ENCODE measurements at places on chromosomes 5 and 9. TPM values are rescaled to one million over a fixed set of nuclear protein-coding genes. Genes with fewer than 3 reads are reported as not detected.

Gene CBY3
- total RNA-seq: 0.47 TPM

- no peaks in the 10 kb centered on the region for H3K36me3 ChIP-seq
- no peaks in the 10 kb centered on the region for H3K27me3 ChIP-seq
- no peak overlapping the region for H3K27ac ChIP-seq
These were observed 191.5 kb upstream of the GNA14 start for GRCh38 chr9:77839459-77840140.

Gene SKP2
- total RNA-seq: 60.2 TPM

Gene CCDC152
- total RNA-seq: 10.8 TPM

DNA sequence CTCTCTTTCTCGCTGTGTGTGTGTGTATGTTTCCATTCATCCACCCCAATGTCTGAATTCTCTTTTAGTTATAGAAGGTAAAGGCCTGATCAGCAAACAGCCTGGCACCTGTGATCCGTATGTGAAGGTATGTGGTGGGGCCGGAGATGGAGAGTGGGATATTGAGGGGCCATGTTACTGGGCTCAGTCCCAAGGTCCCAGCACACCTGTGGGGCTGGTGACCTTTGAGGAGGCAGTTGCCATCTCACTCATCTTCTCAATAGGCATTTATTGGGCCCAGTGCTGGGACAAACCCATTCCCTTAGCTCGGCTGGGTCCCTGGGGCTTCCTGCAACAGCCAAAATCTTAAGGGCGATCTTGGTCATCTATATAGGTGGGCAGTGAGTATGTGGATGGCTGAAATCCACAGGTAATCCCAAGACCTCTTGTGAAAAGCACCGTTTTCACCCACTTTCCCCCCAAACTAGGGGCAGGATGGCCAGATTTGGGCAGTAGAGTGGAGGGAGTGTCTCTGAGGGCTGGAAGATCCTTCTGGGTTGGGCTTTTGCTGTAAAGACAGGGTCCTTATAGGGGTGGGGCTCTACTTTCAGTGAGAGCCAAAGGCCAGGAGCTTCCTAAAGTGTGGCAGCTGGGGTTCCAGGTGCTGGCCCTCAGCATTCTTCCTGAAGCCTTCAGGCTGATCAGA is 19.6 kb downstream of the RGS3 start:
- H3K36me3 ChIP-seq: no peaks in the 10 kb centered on the region
- H3K4me1 ChIP-seq: peaks cover 12% of the 10 kb centered on the region
- DNase-seq: no peak
- H3K27me3 ChIP-seq: no peaks in the 10 kb centered on the region
- no peak overlapping the region for H3K4me3 ChIP-seq

Gene EIF4E1B
- total RNA-seq: not detected

Gene TAF11L5
- not detected for total RNA-seq

DNA sequence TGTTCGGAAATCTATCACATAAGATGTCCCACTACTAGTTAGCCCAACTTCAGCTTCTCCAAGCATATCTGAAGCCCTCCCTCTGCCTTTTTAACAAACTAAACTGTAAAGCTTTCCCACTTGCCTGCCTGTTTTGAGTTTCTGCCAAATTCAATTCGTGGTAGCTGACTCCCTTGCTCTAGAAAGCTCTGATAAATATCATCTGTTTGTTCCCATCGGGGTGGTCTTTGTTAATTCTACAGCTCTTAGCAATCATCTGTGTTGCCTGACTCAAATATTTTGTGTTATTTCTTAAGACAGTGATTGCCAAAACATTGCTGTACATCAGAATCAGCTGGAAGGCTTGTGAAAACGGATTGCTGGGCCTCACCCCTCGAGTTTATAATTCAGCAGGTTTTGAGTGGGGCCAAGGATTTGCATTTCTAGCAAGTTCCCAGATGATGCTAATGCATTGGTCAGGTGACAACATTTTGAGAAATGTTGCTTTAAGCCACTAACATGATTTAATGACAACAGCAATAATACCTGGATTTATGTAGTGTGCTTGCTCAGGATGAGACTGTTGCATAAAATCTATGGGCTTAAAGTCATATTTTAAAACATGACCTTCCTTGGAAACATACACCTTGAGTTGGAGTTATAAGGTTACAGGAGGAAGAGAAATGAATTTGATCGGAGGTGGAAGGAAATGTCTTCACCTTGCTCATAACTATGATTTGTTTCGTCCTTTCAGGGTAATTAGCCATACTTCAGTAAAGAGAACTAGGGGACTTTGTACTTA is 631.9 kb downstream of the PSAT1 start:
- DNase-seq: no peak
- H3K4me3 ChIP-seq: no peak overlapping the region
- no peak overlapping the region for H3K27ac ChIP-seq
- H3K36me3 ChIP-seq: no peaks in the 10 kb centered on the region

Gene CLTB
- total RNA-seq: 48.6 TPM

DNA sequence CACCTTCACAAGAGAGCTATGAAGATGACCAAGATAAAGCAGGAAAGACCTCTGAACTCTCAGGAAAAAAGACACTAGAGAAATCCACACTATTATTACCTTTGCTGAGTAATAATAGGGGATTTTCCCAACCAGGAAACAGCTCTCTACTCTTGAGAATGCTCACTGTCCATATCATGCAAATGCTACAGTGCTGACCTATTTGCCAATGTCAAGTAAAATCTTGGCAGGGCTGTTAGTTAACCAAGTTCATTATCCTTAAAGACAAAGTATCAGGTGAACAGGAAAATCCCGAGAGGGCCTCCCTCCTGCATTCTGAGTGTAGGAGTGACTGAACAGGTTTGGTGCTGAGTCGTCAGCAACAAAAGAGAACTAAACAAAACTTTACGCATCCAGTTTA is 306.6 kb downstream of the ACTL7B start:
- H3K27me3 ChIP-seq: no peaks in the 10 kb centered on the region
- DNase-seq: no peak
- no peaks in the 10 kb centered on the region for H3K36me3 ChIP-seq
- no peaks in the 10 kb centered on the region for H3K4me1 ChIP-seq

- no peaks in the 10 kb centered on the region for H3K36me3 ChIP-seq
- H3K4me3 ChIP-seq: no peak overlapping the region
- no peak for DNase-seq
- no peaks in the 10 kb centered on the region for H3K4me1 ChIP-seq
- no peaks in the 10 kb centered on the region for H3K27me3 ChIP-seq
These were observed 417.7 kb downstream of the TAF11L14 start for GRCh38 chr5:18051953-18052352.

Gene PTPA
- total RNA-seq: 98.5 TPM

Gene GLRA1
- not detected for total RNA-seq

Gene FIBCD1
- not detected for total RNA-seq

- no peaks in the 10 kb centered on the region for H3K36me3 ChIP-seq
- no peak overlapping the region for H3K27ac ChIP-seq
- H3K4me1 ChIP-seq: no peaks in the 10 kb centered on the region
- H3K27me3 ChIP-seq: peaks cover 5% of the 10 kb centered on the region
- H3K4me3 ChIP-seq: no peak overlapping the region
These were observed 76.7 kb upstream of the FST start for GRCh38 chr5:53403758-53404157.

GRCh38 chr9:16959391-16959790 is 88.9 kb upstream of the BNC2 start:
- H3K4me1 ChIP-seq: no peaks in the 10 kb centered on the region
- H3K27ac ChIP-seq: no peak overlapping the region
- H3K4me3 ChIP-seq: no peak overlapping the region
- no peaks in the 10 kb centered on the region for H3K36me3 ChIP-seq

- H3K36me3 ChIP-seq: no peaks in the 10 kb centered on the region
- H3K4me1 ChIP-seq: no peaks in the 10 kb centered on the region
- no peak for DNase-seq
- no peaks in the 10 kb centered on the region for H3K27me3 ChIP-seq
These were observed 229.8 kb downstream of the SEMA5A start for GRCh38 chr5:9316041-9316440.

Gene SPAG8
- total RNA-seq: 0.63 TPM

GRCh38 chr9:78782234-78782633 is 485.3 kb downstream of the PSAT1 start:
- no peak for DNase-seq
- H3K27me3 ChIP-seq: no peaks in the 10 kb centered on the region
- H3K4me1 ChIP-seq: no peaks in the 10 kb centered on the region

Gene NUTM2G
- not detected for total RNA-seq

- DNase-seq: no peak
- no peaks in the 10 kb centered on the region for H3K27me3 ChIP-seq
- no peak overlapping the region for H3K27ac ChIP-seq
- H3K36me3 ChIP-seq: no peaks in the 10 kb centered on the region
These were observed 326.0 kb downstream of the GABRG2 start for GRCh38 chr5:162393534-162393933.

Gene UBLCP1
- 30.6 TPM for total RNA-seq

Gene LPAR1
- total RNA-seq: not detected

- H3K4me3 ChIP-seq: no peak overlapping the region
- H3K4me1 ChIP-seq: peaks cover 41% of the 10 kb centered on the region
- no peaks in the 10 kb centered on the region for H3K36me3 ChIP-seq
- H3K27me3 ChIP-seq: no peaks in the 10 kb centered on the region
These were observed 15.7 kb downstream of the PHF2 start for GRCh38 chr9:93592008-93592642.

- H3K36me3 ChIP-seq: peaks cover 4% of the 10 kb centered on the region
- peak; percentile 67 for DNase-seq
- H3K27ac ChIP-seq: peak overlapping the region; percentile 97
These were observed 599 bp downstream of the NMRK1 start for GRCh38 chr9:75087289-75087823.

- no peaks in the 10 kb centered on the region for H3K27me3 ChIP-seq
- H3K4me3 ChIP-seq: no peak overlapping the region
- H3K27ac ChIP-seq: no peak overlapping the region
- no peak for DNase-seq
- no peaks in the 10 kb centered on the region for H3K36me3 ChIP-seq
These were observed 565.3 kb upstream of the ZNF608 start for GRCh38 chr5:125311743-125312142.

GRCh38 chr5:79512471-79513307 is 1.2 kb downstream of the HOMER1 start:
- H3K36me3 ChIP-seq: peaks cover 2% of the 10 kb centered on the region
- peak overlapping the region; percentile 91 for H3K4me3 ChIP-seq
- peaks cover 57% of the 10 kb centered on the region for H3K4me1 ChIP-seq

Gene INSYN2B
- total RNA-seq: not detected

Gene ADAMTS19
- total RNA-seq: not detected

DNA sequence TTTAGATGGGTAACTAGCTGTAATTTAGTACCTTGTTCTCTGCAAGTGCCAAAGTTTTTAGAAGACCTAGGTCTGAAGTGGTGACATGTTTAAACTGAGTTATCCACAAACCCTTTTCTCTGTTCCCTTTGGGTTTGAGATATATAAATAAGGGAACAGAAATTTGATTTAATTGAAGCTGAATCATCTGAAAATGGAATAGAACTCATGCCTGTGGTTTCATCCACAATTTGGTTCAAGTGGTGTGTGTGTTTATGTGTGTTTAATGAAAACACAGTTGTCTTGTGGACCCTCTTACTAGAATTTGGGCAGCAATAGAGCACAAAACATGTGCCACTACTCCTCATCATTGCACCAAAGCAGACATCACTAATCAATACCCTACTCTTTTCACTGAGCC is 216.9 kb downstream of the GLIS3 start:
- no peak overlapping the region for H3K4me3 ChIP-seq
- no peak for DNase-seq
- peaks cover 10% of the 10 kb centered on the region for H3K4me1 ChIP-seq
- no peaks in the 10 kb centered on the region for H3K36me3 ChIP-seq
- H3K27ac ChIP-seq: no peak overlapping the region

DNA sequence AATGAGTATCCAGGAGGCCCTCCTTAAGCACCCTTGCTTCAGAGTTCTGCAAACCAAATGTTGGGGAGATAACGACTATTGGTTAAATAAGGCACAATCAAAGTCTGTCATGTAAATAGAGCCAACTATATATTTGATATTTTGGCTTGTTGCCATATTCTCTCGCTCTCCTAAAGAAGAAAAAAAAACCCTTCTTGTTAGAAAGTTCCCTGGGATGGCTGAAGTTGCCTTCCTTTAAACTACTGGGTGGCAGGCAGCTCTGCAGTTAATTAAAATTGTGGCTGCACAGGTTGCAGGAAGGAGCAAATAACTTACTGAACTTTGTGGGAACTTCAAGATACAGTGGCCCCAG is 227.0 kb upstream of the ANKRD55 start:
- H3K36me3 ChIP-seq: no peaks in the 10 kb centered on the region
- no peak for DNase-seq
- H3K27me3 ChIP-seq: no peaks in the 10 kb centered on the region
- no peak overlapping the region for H3K4me3 ChIP-seq

GRCh38 chr5:28809811-28810750 is 1771.7 kb upstream of the CDH9 start:
- DNase-seq: no peak
- no peak overlapping the region for H3K27ac ChIP-seq
- H3K4me1 ChIP-seq: no peaks in the 10 kb centered on the region
- H3K36me3 ChIP-seq: no peaks in the 10 kb centered on the region
- no peaks in the 10 kb centered on the region for H3K27me3 ChIP-seq

GRCh38 chr9:113602126-113603047 is 138.9 kb downstream of the RGS3 start:
- no peaks in the 10 kb centered on the region for H3K27me3 ChIP-seq
- peaks cover 14% of the 10 kb centered on the region for H3K4me1 ChIP-seq
- H3K4me3 ChIP-seq: no peak overlapping the region
- H3K36me3 ChIP-seq: peaks cover 3% of the 10 kb centered on the region
- H3K27ac ChIP-seq: peak overlapping the region; percentile 78

- DNase-seq: no peak
- H3K27me3 ChIP-seq: no peaks in the 10 kb centered on the region
- H3K27ac ChIP-seq: no peak overlapping the region
- H3K4me3 ChIP-seq: no peak overlapping the region
- H3K36me3 ChIP-seq: no peaks in the 10 kb centered on the region
These were observed 184.4 kb upstream of the OR13F1 start for GRCh38 chr9:104319685-104320084.

Gene C9orf85
- 8.9 TPM for total RNA-seq

Gene STC2
- total RNA-seq: 40.9 TPM

GRCh38 chr5:110386782-110387181 is 339.7 kb downstream of the TMEM232 start:
- H3K4me3 ChIP-seq: no peak overlapping the region
- H3K27ac ChIP-seq: no peak overlapping the region
- H3K36me3 ChIP-seq: no peaks in the 10 kb centered on the region
- no peaks in the 10 kb centered on the region for H3K27me3 ChIP-seq
- no peaks in the 10 kb centered on the region for H3K4me1 ChIP-seq

Gene GARNL3
- total RNA-seq: 4.2 TPM

- no peak overlapping the region for H3K4me3 ChIP-seq
- no peak overlapping the region for H3K27ac ChIP-seq
- H3K36me3 ChIP-seq: peaks cover 15% of the 10 kb centered on the region
- H3K4me1 ChIP-seq: peaks cover 72% of the 10 kb centered on the region
- H3K27me3 ChIP-seq: no peaks in the 10 kb centered on the region
These were observed 55.1 kb downstream of the ANKH start for GRCh38 chr5:14816374-14816998.

- no peak for DNase-seq
- no peak overlapping the region for H3K27ac ChIP-seq
- peaks cover 4% of the 10 kb centered on the region for H3K27me3 ChIP-seq
- no peak overlapping the region for H3K4me3 ChIP-seq
These were observed 9.3 kb upstream of the OTULIN start for GRCh38 chr5:14655146-14655741.

Data from activated CD8-positive, alpha-beta T cell treated with anti-CD3 and anti-CD28 coated beads for 36 hours (primary cell).